Coronary artery (tissue), 2 donors: ENCODE measurements at places on chromosomes 11 and 22.

DNA sequence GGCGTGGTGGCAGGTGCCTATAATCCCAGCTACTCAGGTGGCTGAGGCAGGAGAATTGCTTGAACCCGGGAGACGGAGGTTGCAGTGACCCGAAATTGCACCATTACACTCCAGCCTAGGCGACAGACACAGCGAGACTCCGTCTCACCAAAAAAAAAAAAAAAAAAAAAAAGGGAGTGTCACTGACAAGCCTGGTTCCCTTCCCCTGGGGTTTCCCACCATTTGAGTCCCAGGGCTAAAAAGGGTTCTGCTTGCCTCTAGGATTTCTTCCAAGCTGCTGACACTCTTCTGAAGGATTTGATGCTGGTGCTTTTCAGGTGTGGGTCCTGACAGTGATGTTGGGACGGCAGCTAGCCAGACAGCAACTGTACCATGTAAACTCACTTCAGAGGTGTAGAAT, 1.3 kb upstream of the CCDC88B start:
- DNase-seq, result no peak

GRCh38 chr11:70018816-70019215, 59.3 kb upstream of the ANO1 start:
- no peak for DNase-seq

GRCh38 chr11:64007160-64007628, 21.0 kb downstream of the OTUB1 start:
- DNase-seq, result no peak

DNA sequence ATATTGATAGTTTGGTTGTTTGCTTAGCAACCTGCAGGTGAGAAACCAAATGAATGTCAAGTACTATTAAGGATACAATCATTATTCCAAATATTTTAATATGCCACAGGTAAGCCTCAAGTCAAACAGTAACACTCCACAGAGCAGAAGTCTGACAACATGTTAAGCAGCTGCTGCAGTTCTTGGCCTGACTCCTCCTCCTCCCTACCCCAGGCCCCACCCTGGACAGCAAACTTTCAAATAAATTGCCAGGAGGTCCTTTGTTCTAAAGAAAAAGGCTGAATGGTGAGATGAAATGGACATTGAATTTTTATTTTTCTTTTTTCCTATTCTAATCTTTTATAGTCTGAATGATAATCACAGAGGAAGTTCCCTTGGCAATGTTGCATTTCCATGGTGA, 260.0 kb upstream of the POU2AF2 start:
- no peak for DNase-seq

DNA sequence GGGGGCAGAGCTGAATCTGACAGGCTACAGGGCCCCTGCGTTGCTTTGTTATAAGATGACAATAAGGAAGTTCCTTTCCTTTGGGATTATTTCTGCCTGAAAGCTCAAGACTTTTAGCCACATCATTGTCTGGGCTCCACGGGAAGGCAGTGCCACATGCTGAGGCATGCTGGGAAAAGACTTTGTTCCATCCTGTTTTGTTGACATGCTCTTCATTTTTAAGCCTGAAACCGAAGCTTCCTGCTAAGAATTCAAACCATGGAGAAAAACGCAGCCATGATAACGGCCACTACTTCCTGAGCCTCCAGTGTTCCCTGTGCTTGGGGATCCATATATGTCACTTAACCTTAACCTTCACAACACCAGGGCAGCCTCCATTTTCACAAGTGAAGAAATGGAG, 5.5 kb upstream of the TCF20 start:
- DNase-seq, result no peak

- no peak for DNase-seq
These were observed 41.2 kb downstream of the OR2AT4 start for GRCh38 chr11:75055511-75055910.

GRCh38 chr11:59152312-59152951, 9.8 kb downstream of the FAM111A start:
- DNase-seq, result no peak

- DNase-seq, result no peak
These were observed 1.8 kb downstream of the KCNK7 start for GRCh38 chr11:65593518-65594414.

DNA sequence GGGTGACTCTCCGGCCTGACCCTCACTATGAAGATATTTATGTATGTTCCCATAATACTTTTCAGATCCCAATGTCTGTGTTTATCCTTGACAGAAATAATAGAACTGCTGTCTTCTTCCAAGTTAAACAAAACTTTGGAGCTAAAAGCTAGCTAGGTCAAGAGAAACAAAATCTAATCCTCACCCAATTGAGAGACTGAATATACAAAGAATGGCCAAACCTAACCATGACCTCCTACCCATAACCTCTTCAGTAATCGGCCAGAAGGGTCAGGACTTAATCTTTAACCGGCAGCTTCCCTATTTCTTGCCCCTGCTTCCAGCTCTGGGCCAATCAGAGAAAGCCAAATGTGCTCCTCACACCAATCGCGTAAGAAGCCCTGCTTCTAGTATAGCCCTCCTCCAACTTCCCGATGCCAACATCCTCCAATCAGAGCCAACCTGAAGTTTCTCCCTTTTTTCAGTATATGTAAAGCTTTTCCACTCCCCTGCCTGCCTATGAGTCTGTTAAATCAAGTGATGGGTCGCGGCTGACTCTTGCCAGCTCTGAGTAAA, 1.7 kb upstream of the DDX6 start:
- peak; percentile 84 for DNase-seq
